ENCODE measurements at places on chromosomes 5 and 9.

GRCh38 chr9:33438926-33439680, 8.3 kb downstream of the AQP3 start:
- DNase-seq = no peak

DNA sequence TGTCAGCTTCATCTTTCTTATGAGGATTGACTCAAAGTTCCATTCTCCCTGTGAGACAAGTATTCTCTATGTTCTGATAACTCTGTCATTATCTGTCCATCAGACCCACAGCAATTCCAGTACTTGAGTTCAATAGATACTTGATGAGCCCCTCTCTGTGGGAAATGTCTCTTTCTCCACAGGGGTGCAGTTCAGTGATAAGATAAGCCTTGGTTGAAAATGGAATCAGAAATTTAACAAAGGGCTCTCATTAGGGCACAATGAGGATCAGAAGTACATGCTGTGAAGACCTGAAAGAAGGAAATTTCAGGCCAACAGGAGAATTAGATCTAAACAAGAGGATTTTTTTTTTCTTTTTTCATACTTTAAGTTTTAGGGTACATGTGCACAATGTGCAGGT, 737.3 kb downstream of the MTRR start:
- DNase-seq = no peak

DNA sequence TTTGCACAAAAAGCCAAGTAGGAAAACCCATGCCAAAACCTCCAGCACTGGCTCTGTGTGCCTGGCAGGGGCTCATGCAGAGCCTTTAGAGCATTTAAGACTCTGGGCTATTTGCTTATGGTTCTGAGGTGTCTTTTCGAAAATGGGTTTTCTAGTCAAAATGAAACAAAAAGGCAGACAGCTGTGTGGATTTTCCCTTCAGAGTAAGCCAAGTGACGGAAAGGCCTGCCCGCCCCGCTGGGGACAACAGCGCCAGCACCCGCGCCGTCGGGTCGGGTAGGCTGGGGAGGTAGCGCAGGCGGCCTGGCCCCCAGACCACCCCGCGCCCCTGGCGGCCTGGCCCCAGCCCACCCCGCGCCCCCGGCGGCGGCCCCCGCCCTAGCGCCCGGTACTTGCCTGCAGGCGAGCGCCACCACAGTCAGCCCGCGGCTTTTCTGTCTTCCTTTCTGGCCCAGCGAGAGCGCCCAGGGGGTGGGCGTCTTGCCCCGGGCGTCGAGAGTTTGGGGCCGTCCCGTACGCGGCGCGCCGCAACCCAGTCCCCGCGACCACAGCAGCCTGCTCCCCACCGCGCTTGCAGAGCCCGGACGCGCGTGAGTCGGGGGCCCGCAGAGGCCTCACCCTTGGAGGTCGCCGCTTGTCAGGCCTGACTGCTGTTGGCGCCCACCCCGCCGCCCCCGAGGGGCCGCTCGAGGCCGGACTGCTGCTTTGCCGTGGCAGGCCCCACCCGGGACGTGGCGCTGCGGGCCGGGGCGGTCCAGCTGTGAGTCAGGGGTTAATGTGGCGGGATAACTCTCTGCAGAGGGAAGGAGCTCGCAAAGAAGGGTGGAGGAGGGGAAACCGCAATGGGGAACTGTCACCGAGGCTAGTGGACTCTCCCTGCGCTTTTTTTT, at the start of gene TICAM2:
TSS of gene TICAM2 (minus strand) at position 779 of the 890 bp plus-strand sequence. CDS start 21,223 bp downstream, outside the sequence.
- DNase-seq = peak; percentile 36

- no peak for DNase-seq
Measured at GRCh38 chr9:135743546-135744332, 41.8 kb downstream of the KCNT1 start.

GRCh38 chr5:139696894-139697658, 48.9 kb downstream of the CXXC5 start:
- no peak for DNase-seq

DNA sequence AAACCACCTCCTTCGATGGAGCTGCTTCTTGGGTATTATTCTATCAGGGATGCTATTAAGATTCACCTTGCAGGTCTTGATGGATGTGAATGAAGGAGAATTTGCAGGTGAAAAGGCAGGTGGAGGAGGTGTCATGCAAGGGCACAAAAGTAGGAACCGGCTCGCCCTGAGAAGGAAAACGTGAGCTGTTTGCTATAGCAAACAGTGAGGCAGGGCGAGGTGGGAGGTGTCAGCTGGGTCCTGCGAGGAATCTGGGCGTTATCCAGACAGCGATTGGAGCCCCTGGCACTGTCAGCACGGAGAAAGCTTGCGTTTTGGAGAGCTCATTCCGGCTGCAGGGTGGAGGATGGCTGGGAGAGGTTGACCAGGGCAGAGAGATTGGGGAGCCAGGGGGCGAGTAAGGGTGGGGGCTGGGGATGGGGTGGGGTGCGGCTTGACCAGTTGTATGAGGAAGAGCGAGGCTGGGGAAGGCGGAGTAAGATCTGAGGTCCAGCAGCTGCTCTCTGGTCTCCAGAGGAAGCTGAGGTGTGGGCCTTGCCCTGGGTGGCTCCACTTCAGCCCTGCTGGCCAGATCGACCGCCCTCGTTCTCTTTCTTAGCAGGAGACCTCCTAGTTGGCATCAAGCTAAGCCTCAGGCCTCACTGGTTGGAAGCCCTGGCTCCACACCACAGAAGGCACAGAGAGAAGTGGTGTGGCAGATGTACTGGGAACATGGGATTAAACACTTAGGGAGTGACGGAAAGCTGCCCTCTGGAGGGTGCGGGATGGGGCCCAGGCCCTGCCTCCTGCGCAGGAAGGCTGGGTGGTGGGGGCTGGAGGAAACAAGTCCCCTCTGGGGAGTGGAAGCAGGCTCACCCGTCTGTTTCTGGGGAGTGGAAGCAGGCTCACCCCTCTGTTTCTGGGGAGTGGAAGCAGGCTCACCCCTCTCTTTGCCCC, 54.7 kb upstream of the NEURL1B start:
- DNase-seq = no peak

- DNase-seq = no peak
Measured at GRCh38 chr5:174093123-174093522, 47.6 kb downstream of the NSG2 start.

- no peak for DNase-seq
Measured at GRCh38 chr9:123642291-123643278, 286.6 kb downstream of the CRB2 start.

DNA sequence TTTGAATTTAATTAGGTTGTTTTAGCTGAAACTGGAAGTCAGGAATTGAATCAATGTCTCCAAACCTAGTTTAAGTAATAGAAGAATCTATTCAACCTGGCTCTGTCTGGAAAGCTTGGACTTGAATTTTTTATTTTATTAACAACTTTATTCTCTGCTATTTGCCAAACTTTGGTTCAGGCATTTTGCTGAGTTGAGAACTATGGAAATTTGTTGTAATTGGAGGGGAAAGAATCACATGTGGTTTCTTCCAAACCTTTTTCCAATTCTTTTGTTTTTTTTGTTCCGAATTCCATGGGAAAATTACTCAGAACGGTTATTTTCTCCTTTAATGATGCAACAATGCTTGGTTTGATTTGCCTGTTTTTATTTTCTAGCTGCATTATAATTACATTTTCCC, 98.2 kb upstream of the RPS23 start:
- DNase-seq = no peak

DNA sequence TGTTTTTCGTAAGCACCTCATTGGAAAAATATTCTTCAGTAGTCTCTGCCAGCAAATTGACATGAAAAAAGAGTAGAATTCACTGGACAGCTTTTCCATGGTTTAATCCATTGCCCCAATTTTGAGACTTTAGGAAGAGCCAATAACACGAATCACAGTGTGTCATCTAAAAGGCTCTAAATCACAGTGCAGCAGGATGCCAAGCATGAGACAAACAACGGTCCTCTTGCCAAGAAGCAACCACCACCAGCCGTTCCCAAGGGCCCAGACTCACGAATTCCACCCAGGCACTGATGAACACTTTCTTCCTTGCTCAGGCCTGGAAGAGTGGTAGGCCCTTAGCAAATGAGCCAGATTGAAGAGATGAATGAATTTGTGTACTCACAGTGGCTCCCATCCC, 18.3 kb upstream of the IRX4 start:
- no peak for DNase-seq

GRCh38 chr9:107710953-107711352, 221.4 kb upstream of the KLF4 start:
- no peak for DNase-seq

- no peak for DNase-seq
Measured at GRCh38 chr5:55657443-55657842, 54.7 kb downstream of the SLC38A9 start.

DNA sequence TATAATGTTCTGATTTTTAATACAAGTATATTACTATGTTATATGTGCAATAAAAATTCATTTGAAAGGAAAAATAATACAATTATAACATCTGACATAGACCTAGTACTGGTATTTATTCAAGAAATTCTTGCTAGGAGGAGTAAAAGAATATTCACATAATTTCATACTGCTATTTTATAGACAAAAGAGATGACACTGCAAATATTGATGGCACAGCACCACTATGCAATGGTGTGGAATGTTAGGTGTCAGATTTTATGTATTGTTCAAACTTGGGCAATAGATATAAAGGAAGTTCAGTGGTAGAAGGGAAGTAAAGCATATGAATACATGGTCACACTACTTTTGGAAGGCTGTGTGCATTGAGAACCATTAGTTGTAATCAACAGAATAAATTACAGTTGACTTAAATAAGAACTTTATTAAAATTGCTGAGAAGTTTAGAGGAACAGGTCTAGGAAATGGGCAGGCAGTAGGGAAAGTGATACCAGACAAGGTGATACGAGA, 143.9 kb downstream of the OR2K2 start:
- DNase-seq = no peak

- no peak for DNase-seq
Measured at GRCh38 chr9:111069183-111069582, 30.9 kb upstream of the LPAR1 start.

GRCh38 chr5:83323557-83324180, 147.9 kb upstream of the VCAN start:
- DNase-seq = no peak

- DNase-seq = no peak
Measured at GRCh38 chr5:150339165-150339564, 18.3 kb upstream of the TCOF1 start.

DNA sequence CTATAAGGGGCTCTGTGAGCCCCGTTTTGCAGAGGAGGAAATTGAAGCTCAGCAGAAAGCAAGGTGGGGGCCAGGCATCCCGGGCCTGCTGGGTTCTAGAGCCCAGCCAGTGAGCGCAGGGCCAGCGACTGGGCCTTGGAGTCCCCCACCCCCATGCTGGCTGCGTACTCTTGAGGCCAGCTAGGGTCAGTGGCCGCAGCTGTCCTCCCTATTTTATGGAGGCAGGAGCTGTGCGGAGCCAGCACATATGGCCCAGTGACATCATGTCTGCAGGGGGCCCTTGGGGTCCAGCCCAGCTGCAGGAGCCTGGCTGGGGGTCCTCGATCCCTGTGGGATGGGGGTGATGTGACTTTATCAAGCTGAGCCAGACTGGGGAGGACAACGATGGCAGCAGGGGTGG, 71.3 kb downstream of the HMCN2 start:
- no peak for DNase-seq

GRCh38 chr5:164233791-164234190, 728.4 kb downstream of the MAT2B start:
- no peak for DNase-seq

DNA sequence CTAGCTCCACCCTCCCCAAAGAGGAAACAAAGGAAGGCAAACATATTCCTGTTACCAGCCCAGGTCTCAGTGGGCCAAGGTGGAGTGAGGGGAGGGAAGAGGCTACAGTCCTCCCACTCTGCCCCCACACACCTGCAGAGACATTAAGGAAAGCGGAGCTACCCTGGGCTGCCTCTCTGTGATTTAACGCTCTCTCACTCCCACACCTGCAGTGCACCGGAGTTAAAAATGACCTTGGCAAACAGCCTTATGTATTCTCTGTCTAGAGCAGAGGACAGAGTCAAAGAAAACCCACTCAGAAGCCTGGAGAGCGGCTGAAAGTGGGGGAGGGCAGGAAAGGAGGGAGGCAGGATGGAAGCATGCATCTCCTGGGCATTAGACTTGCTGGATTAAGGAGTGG, 32.7 kb downstream of the KCNIP1 start:
- no peak for DNase-seq

DNA sequence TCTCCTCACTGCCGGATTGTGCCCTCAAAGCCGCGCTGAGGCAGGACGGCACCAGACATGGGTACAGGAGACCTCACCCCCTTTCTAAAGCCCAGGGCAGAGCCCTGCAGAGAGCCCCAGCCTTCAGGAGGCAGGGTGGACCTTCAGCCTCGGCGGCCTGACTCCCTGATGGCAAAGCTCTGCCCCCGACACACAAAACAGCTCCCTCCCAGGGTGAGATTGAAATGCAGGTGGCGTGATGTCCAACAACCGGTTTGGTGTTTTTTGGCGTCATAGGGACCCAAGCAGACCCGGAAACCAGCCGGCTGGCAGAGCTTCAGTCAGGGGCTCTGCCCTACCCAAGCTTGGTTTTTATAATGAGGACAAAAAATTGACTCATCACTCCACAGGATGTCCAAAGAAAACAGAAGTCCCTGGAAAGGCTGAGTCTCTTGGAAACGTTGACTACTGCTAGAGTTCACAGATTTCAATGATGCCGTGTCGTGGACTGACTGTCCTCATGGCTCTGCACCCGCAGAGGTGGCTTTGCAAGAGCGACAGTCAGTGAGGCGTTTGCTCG, 275.2 kb upstream of the IRX1 start:
- DNase-seq = no peak

GRCh38 chr5:164860896-164861295, 1355.5 kb downstream of the MAT2B start:
- DNase-seq = no peak
